IMR-90 (cell line): ENCODE measurements at places on chromosomes 4 and X. TPM values are rescaled to one million over a fixed set of nuclear protein-coding genes. Genes with fewer than 3 reads are reported as not detected.

Gene PRRG1
- total RNA-seq = 11.1 and 16.1 TPM in 2 replicates

- H3K27ac ChIP-seq = no peak overlapping the region
- no peaks in the 10 kb centered on the region for H3K4me1 ChIP-seq
- H3K27me3 ChIP-seq = no peaks in the 10 kb centered on the region
- no peak overlapping the region for H3K4me3 ChIP-seq
- H3K36me3 ChIP-seq = no peaks in the 10 kb centered on the region
These were observed 6.9 kb downstream of the CXCL3 start for GRCh38 chr4:74031576-74031975.

- no peak overlapping the region for H3K4me3 ChIP-seq
- H3K4me1 ChIP-seq = peaks cover 11% of the 10 kb centered on the region
- H3K27me3 ChIP-seq = no peaks in the 10 kb centered on the region
- H3K36me3 ChIP-seq = no peaks in the 10 kb centered on the region; the same call in 1 of the 2 replicates
These were observed 329.5 kb upstream of the ZFP42 start for GRCh38 chr4:187666034-187666433.

DNA sequence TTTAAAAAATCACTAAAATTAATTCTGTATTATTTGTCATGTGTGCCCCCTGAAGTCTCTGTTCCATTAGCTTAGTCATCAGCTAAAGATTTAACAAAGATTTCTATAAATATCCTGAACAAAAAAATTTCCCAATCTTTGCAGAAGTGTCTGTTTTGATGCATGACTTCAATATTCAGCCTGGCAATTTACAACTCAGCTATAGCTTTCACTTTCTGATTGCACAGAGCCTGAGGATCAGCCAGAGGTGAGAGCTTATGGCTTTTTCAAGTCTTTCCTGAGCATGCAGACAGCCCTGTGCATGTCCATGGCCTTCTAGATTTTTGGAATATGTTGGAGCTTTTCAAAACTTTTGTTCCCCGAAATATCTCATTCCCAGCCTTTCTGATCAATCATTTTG lies 420.1 kb downstream of the ZNF674 start:
- H3K4me3 ChIP-seq = no peak overlapping the region
- no peak for DNase-seq
- peaks cover 2% of the 10 kb centered on the region for H3K27me3 ChIP-seq
- H3K27ac ChIP-seq = no peak overlapping the region
